ENCODE measurements at places on chromosomes 11 and 22. TPM values are rescaled to one million over a fixed set of nuclear protein-coding genes. Genes with fewer than 3 reads are reported as not detected.

Gene BIK
- 22.6 TPM for total RNA-seq

Gene B3GAT1
- total RNA-seq: 2.9 TPM

Gene TSKU
- total RNA-seq: 360 TPM

Gene KLHDC7B
- 0.33 TPM for total RNA-seq

Gene CD82
- 38.0 TPM for total RNA-seq

Gene GAL3ST1
- 1.3 TPM for total RNA-seq

Gene ZNF214
- total RNA-seq: 6.9 TPM

Gene CRYBB2
- not detected for total RNA-seq

Gene OR52K2
- total RNA-seq: not detected

Gene MUC6
- total RNA-seq: not detected

All from breast epithelium (tissue), 4 donors.